Mesenteric fat pad (tissue), 1 donor: ENCODE measurements at places on chromosomes 2 and 18.

DNA sequence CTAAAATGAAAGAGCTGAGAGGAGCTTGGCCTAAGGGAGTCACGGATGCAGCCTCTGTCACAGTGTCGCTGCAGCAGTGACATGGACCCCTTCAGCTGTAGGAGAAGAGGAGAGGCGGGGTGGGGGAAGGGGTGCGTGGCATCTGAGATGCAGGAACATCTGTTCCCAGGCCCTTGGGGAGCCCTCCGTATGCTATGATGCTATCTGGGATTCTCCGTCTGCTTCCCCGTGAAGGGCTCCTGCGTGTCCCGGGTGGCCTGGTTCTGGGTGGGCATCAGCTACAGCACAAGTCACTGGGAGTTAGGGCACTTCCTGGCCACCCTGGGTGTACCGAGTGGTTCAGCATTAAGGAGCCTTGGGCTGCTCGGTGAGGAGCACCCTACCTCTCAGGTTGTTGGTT is 35.6 kb upstream of the B3GNT7 start:
- no peak for DNase-seq

DNA sequence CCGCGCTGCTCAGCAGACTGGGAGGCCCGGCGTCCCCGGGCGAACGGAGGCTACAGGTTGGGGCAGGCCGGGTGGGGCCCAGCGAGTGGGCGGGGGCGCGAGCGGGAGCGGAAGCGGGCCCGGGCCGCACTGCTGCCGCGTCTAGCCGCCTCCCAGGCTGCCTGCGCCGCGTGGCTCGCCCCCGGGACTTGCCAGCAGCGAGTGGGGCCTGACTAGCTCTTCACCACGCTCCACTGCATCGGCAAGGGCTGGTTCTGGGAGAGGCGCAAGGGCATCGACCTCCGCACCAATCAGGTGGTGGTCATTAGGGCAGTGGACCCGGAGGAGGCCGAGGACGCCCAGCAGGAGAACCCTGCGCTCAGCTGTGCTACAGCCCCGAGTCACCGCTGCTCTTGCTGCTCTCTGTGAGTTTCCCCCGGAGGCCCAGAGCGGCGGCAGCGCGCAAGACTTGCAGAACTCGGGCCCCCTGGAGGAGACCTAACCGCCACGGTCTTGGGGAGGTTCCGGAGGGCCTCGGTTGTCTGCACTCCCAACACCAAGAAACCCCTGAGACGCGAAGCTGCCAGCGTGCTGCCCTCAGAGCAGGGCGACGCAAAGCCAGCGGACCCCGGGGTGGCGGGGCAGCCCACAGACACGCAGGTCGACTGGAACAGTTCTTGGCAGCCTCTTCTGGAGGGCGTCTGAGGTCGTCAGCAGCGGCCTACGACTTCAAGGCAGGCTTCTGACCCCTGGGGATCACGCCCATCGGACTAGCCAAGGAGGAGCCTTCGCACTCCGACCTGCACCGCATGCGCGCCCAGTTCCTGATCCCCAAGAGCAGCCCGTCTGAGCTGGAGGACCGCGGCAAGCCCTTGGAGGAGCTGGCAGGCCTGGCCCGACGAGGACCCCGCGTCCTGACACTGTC is 27.2 kb upstream of the PTPN2 start:
- no peak for DNase-seq

- DNase-seq: no peak
These were observed 54.7 kb downstream of the FAM117B start for GRCh38 chr2:202689459-202689858.

DNA sequence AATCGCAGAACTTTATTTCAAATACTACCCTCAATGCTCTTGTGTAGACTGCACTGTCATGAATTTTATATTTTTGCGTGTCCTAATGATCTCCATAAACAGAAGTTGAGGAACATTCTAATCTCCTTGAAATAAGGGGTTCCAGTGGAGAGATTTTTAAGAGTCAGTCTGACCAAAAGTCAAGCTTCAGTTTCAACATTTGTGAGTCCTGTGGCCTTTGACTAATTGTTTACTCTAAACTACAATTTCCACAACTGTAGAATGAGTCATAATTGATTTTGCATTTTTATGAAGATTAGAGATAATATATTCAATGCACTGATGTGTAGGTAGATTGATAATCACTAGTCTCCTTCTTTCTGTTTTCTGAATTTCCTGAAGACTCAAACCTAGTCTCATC is 720.3 kb upstream of the ID2 start:
- no peak for DNase-seq

- no peak for DNase-seq
These were observed 25.0 kb downstream of the CCDC102B start for GRCh38 chr18:68822926-68823325.

DNA sequence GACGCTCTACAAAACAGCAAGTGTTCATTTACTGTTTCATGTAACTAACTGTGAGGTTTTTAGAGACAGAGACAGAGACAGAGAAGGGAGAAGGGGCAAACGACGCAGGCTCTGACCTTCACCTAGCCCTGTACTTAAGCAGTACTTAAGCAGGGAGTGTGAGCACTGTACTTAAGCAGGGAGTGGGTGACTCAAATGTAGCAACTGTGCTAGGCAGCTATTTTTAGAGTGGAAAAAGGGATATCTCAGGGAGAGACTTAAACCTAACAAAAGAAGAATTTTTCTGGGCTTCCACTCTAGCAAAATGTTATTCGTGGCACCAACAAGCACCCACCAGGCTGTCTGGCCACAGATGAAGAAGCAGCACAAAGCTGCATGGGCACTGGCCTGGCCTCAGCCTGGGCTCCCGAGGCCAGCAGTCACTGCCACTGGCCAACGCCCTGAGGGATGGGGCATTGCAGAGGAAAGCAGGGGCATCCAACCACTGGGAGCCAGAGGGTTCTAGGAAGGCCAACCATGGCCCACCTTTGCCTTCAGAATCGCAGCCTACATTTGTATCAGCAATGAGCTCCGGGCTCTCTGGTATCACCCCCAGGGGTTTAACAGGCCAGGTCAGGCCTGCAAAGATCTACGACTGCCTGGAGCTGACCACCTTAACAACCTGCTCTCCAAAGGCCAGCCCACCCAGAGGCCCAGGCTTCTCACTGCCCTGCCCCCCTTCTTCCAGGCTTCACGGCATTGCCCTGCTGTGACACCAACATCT is 154.3 kb downstream of the TTC32 start:
- peak; percentile 79 for DNase-seq

DNA sequence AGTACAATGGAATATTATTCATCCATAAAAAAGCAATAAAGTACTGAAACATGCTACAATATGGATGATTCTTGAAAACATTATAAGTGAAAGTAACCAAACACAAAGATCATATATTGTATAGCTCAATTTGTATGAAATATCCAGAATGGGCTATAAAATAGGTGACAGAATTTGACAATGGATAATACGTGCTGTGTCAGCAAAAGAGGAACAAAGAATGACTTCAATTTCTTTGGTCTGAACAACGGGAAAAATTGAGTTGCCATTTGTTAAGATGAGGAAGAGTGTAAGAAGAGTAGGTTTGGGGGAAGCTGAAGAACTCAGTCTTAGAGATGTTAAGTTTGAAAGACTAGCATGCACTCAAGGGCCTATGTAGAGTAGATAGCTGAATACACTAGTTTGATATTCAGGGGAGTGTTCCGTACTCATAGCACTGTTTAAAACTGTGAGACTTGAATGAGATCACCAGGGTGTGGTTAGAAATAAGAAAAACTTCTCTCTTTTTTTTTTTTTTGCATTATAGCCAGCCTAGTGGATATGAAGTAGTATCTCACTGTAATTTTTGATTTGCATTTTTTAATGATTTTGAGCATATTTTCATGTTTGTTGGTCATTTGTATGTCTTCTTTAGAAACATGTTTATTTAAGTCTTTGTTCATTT is 213.6 kb downstream of the NR4A2 start:
- no peak for DNase-seq

DNA sequence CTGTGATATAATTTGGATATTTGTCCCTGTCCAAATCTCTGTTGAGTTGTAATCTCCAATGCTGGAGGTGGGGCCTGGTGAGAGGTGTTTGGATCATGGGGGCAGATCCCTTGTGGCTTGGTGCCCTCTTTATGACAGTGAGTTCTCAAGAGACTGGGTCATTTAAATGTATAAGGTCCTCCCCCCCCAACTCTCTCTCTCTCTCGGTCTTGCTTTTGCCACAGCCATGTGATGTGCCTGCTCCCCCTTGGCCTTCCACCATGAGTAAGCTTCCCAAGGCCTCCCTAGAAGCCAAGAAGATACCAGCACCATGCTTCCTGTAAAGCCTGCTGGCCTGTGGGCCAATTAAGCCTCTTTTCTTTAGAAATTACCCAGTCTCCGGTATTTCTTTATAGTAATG is 58.6 kb downstream of the FN1 start:
- no peak for DNase-seq

DNA sequence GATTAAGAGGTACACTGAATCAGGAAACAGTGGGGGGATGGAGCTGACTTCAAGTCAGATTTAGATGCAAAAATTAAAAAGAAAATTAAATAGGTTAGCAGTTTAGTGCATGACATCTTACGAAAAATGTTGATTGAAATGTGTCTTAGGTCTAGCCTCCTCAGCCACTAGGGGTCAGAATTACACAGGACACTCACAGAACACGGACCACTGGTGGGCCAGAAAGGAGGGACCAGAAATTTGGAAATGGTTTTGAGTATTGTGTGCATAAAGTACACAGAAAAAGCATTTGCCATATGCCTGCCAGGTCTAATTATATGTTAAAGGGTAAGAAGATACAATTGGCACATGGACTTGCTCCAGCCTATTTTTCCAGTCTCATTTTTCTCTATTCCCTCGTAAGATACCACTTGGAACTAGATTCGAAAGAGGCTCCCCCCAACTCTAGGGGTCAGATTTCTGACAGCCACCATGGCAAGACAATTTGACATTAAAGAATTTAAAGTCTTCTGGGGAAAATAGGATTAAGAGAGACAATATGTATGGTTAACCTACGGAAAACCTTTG is 550.2 kb upstream of the SETBP1 start:
- no peak for DNase-seq

GRCh38 chr2:210895132-210895531 is 338.7 kb downstream of the CPS1 start:
- DNase-seq: no peak

- no peak for DNase-seq
These were observed 136.7 kb downstream of the TMEM247 start for GRCh38 chr2:46615986-46616485.

DNA sequence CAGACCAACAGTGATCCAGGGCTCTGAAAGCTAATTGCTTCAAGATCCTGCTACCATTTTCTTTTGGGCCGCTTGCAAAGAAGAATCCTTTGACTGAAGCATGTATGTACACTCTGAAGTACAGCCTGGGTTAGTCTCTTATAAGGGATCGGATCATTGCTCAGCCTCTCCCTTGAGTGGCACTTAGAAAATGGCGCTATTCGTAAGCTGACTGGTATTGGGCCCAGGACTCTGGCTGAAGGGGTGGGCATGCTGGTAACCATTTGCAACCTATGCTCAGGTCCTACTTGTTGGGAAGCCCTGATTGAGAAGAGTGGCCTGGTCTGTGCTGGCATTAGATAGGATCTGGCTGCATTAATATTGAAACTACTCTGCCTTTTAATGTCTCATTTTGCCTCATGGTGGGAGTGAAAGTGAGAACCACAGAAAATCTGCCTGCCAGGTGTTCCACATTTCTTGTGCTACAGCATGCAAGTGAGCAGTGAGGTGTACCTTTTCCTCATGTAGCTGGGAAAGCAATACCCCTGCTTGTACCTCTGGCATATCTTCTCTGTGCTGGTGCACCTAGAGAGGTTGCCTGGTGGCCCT is 661 bp upstream of the MGAT5 start:
- DNase-seq: no peak

- no peak for DNase-seq
These were observed 241.8 kb upstream of the RAB12 start for GRCh38 chr18:8367217-8367988.

DNA sequence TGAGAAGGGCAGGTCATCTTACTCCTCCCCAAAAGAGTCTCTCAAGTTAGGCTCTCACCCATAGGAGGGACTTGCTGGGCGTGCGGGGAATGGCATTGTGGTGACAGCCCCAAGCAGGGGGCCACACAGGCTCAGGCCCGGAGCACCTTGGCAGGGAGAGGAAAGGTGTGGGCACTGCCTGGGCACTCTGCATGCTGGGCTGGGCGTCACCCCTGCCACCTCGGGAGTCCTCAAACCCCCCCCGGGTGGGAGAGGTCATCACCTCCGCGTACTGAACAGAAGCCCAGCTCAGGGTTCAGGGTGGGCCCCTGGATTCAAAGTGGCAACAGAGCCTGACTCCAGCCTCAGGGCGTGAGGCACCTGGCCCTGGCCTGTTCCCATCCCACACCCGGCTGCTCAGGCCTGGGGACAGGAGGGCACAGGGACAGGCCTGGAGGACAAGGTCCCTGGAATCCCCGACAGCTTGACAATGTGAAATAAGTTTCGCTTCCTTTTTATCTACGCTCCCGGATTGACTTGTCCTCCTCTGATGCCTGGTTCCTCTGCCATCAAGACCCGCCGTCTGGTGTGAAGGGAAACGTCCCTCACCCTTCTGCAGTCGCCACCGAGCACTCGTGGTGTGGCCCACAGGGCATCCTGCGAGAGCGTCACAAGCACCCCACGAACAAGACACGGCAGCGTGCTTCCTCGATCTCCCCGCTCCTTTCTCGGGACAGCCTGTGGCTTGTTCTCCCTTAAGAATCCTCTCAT is 97.8 kb downstream of the HDAC4 start:
- DNase-seq: peak; percentile 88

DNA sequence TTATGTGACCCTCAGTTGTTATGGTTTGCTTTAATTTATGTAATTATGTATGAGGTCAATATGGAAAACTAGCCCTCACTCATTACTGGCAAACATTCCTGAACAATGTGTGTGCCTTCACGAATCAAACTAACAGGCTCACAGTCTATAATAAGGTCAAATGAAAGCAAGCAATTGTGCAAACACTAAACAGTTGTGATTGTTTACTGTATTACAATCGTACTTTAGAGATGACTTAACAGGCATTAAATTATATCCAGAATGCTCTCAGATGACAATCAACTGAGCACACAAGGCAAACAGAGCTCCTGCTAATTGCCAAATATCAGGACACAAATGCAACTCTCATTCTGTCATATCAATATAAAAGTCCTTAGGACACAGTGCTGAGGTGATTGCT is 29.5 kb downstream of the COL5A2 start:
- no peak for DNase-seq

DNA sequence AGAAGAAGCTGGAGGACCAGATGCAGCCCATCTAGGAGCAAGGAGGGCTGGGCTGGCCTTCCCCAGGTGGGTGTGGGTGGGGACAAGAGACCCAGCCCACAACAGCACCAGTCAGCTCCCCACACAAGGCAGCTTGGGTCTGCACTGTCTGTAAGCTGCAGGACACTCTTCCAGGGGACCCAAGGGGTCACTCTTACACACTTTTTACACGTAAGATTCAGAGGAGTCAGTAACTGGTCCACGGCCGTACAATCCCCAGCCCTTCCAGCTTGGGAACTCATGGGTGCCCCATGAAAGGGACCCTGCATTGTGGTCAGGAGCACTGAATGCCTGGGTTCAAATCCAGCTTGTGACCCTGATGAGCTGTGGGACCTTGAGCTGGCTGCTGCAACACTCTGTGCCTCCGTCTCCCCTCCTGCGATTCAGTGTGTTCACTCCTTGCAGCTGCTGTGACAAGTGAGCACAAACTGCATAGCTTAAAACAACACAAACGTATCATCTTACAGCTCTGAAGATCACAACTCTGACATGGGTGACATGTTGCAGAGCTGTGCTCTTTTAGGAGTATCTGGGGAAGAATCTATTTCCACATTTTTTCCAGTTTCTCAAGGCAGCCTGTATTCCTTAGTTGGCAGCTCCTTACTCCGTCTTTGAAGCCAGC is 11.1 kb upstream of the SLC66A3 start:
- no peak for DNase-seq
